ENCODE measurements at places on chromosomes 12 and 14. TPM values are rescaled to one million over a fixed set of nuclear protein-coding genes. Genes with fewer than 3 reads are reported as not detected.

KCNA5 gene
- total RNA-seq = 0.11 TPM

- DNase-seq = no peak
Measured at GRCh38 chr12:88615490-88615889, 35.2 kb upstream of the KITLG start.

DNA sequence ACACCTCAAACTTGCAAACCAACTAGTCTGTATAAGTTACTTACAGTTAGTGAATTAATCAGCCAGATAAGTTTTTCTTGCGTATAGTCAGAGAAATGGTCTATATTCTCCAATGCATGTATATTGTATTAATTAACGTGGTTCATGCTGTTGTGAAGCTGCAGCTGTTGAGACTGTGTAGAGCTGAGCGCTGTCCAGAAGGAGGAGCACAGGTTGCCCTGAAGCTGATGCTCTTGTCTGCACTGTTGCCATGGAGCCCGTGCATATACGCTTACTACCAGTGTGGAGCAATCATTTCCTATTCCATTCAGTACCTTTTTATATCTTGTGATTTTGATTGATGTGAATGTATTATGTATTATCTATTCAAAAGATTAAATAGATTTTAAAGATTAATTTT is 74.3 kb upstream of the ARID2 start:
- no peak for DNase-seq

TCL1A gene
- not detected for total RNA-seq

GRCh38 chr14:61701946-61702345 is 6.6 kb downstream of the HIF1A start:
- DNase-seq = no peak

DNA sequence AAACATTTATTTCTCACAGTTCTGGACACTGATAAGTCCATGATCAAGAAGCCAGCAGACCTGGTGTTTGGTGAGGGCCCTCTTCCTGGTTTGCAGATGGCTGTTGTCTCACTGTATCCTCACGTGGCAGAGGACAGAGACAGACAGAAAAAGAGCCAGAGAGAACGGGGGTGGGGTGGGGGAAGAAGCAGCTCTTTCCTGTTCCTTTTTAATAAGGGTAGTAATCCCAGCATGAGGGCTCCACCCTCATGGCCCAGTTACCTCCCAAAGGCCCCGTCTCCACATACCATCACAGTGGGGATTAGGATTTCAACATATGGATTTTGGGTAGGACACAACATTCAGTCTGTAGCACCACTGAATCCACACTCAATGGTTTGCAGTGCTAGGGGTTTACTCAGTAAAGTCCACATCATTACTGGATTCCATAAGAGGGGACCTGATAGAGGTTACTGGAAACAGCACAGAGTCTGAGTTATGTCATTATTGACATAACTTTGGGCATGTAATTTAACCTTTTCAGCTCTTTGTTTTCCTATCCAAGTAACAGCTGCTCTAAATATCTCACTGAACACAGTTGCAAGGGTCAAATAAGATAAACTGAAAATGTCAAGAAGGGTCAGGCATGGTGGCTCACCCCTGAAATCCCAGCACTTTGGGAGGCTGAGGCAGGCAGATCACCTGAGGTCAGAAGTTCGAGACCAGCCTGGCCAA is 53.2 kb downstream of the RPAP3 start:
- DNase-seq = no peak

FAM181A gene
- total RNA-seq = not detected

DNA sequence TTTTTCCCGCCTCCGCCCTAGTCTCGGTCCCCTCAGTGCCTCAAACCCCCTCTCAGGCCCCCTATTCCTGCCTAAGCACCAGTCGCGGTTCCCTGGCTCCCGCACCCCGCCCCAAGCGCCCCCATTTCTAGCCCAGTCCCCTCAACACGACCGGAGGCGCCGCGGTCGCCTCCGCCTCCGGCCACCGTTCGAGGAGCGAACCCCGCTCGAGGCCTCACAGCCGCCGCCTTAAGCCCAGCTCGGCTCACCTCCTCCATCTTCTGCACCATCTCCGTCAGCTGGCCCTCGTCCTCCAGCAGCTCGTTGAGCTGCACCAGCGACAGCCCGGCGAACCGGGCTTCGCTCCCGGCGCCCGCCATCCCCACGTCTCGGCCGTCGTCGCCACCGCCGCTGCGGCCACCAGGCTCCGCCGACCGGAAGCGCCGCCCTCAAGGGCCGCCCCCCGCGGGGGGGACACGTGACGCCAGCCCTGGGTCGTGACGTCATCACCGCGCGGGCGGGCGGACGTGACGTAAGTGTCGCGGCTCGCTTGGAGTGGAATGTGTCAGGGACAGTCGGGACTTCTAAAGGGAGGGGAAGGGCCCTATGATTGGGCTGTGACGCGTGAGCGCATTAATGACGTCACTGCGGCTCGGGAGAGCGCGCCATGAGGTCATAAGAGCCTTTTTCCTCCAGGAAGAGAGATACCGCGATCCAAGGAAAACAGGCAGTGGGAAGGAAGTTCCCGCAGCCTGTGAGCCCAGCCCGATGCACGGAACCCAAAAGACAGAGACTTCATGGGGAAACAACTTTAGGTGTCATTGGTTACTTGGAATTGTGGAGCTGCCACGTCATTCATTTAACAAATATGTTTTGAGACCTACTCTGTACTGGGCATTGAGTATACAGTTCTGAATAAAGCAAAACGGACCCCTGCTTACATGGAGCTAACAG is at the start of gene VPS37B:
VPS37B (minus strand) TSS at position 421 of the 933 bp plus-strand sequence; CDS start at position 359, 62 bp downstream.
- peak; percentile 75 for DNase-seq

SLC16A7 gene
- total RNA-seq = 27.7 TPM

GRCh38 chr12:91053951-91054715 is 3.7 kb downstream of the KERA start:
- DNase-seq = no peak

DNA sequence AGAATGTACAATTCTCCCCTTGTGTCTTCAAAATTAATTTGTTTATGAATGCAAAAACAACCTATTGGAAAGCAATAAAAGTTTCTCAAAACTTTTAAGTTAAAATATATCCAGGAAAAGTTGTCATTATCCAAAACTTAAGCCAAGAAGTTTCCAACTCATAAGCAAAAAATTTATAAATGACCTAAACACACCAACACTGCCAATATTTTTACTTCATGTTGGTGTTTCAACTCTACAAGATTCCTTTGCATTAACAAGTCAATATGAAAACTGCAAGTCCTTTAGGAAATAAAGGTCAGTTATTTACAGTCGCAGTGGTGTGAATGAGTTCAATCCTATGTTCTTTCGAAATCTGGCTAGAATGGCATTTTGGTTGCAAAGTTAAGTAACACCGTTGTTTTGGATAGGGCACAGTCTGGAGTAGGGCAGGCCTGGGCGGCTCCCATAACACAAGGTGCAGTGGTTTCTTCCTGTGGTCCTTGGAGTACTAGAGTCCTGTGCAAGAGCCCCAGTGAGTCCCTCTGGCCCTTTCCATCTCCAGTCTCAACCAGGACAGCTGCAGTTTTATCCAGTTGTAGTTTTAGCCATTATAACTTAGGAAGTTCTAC is 151.4 kb downstream of the MED13L start:
- DNase-seq = no peak

KRT79 gene
- total RNA-seq = 259 TPM

DNA sequence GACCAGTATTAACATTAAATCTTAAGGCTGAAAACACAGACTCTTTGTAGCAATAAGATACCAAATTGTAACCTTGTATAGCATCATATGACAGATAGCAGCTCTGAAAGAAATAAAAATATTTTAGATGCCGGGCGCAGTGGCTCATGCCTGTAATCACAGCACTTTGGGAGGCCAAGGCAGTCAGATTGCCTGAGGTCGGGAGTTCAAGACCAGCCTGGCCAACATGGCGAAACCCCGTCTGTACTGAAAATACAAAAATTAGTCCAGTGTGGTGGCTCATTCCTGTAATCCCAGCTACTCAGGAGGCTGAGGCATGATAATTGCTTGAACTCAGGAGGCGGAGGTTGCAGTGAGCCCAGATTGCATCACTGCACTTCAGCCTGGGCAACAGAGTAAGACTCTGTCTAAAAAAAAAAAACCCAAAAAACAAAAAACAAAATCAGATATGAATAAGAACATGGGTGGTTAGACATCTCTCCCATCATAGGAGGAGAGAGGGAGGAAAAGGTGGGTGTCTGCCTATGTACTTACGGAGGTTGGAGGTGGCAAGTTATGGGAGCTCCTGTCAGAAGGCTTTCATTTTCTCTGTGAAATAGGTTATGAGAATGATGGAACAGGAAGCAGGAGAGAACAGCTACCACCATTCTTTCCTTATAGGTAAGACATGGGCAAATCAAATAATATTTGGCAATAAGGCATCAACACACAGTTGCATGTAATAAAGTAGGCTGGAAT is 7.6 kb upstream of the HEBP1 start:
- DNase-seq = no peak

DNA sequence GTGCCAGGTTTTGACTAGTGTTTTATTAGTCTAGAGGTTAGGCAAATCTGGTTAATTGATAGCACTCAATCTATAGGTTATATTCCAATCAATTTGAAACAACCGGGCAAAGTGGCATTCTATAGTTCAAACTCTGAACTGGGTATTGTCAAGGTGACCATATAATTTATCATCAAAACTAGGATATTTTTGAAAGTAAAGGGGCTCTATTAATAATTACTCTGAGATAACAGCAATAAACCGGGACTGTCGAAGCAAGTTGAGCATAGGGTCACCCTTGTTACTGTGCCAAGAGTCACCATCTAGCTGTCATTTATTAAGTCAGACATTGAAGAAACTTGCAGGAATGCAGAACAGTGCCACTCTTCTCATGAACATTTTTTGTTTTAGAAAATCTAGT is 321.2 kb downstream of the RAD51B start:
- DNase-seq = no peak

DNA sequence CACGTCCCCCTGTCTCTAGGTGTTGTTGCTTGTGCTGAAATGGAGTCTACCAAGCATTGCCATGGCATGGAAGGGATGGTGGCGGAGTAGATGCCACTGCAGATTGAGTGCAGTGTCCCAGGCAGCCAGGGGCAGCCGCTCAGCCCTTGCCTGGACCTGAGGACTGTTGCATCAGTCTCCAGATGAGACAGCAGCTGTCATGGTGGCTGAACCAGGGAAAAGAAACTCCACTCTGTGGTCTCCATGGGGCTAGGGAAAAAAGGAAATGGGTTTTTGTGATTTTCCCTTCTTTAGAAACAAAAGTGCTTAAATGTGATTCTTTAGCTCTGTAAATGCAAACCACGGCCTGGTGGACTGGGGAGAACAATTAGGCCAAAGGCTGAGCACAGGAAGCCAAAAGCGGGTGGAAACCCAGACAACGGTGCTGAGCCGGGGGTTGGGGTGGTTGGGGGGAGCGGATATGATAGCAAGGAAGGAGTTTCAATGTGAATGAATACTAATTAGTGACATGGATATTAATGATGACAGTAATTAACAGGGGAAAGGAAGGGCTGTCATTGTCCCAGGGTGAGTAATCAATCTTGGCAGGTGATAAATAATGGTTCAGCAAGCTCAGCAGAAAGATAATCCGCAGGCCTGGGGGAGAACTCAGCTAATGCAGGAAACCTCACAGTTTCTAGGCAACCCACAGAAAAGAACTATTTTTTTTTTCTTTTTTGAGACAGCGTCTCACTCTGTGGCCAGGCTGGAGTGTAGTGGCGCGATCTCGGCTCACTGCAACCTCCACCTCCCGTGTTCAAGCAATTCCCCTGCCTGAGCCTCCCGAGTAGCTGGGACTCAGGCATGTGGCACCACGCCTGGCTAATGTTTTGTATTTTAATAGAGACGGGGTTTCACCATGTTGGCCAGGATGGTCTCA is 442.6 kb downstream of the DPF3 start:
- no peak for DNase-seq

ABCC9 gene
- 9.6 TPM for total RNA-seq

GRCh38 chr14:68027276-68027675 is 207.7 kb downstream of the RAD51B start:
- DNase-seq = no peak

DNA sequence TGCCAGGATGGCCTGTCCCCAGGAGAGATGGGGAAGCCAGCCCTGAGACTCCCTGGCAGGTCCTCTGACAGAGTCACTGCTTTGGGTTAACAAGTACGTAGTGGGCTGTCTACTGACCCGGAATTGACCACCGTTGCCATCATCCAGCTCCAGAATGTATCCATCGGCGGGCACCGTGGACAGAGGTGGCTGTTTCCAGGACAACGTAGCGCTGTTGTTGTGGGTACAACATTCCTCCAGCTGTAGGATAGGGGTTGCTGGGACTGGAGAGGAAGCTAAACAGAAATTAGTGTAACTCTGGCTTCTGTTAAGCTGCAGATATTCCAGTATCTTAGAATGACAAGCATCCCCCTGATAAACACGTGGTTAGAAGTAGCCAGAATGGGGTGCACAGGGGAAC is 56.3 kb upstream of the PYGL start:
- DNase-seq = no peak

- DNase-seq = no peak
Measured at GRCh38 chr14:103679351-103679750, 35.9 kb downstream of the XRCC3 start.

- no peak for DNase-seq
Measured at GRCh38 chr12:27279826-27280225, 35.7 kb downstream of the STK38L start.

DNA sequence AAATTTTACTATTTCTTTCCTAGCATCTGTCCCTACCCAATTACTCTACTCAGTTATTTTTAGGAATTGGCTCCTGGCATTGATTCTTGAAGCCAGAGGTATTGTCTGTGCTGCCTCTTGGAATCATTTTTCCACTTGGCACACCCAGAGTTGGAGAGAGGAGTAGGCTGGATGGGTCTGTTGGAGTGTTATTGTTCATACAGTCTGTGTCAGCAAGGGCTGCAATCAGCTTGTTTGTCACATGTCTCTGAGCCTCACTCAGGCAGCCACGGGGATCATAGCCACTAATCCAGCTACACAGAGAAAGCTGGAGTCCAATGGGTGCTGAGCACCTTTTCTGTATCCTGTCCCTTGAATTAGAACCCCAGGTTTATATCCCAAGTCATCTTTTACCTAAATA is 176.0 kb upstream of the DYRK2 start:
- DNase-seq = no peak

DNA sequence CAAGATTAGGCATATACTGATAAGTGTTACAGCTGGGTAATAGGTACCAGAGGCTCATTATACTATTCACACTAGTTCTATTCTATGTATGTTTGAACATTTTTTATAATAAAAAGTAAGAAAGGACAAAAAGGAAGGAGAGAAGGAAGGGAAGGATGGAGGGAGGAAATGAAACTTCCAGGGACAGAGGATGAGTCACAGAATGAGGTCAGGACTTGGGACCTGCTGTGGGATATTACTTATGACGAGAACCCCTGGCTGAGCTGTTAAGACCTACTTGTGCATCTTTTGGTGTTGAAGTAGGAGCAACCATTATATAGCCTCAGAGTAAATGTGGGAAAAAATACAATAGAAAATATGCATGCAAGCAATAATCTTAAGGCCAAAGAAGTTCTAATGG is 16.7 kb upstream of the TMEM260 start:
- no peak for DNase-seq

PTPRQ gene
- total RNA-seq = 0.47 TPM

DNA sequence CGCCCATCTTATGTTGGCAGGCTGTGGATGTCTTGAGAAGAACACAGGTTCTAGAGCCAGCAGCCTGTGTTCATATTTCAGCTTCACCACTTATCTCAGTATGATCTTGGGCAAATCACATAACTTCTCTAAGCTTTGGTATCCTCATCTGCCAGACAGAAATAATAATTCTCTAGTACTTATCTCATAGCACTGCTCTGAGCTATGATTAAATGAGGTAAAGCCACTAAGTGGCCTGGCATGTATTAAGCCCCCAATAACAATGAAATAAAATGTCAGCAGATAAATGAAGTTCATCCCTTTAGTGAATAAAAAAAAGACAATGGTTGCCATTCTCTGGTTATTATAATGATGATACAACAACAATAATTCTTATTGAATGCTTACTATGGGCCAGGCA is 104.9 kb upstream of the EEA1 start:
- DNase-seq = no peak

GRCh38 chr12:113133036-113133435 is 2.5 kb downstream of the RASAL1 start:
- no peak for DNase-seq

Measured in lower leg skin (tissue), 4 donors.